ENCODE measurements at places on chromosomes 3 and 15.

- no peak for DNase-seq
These were observed 61.4 kb downstream of the TASOR start for GRCh38 chr3:56621681-56622080.

DNA sequence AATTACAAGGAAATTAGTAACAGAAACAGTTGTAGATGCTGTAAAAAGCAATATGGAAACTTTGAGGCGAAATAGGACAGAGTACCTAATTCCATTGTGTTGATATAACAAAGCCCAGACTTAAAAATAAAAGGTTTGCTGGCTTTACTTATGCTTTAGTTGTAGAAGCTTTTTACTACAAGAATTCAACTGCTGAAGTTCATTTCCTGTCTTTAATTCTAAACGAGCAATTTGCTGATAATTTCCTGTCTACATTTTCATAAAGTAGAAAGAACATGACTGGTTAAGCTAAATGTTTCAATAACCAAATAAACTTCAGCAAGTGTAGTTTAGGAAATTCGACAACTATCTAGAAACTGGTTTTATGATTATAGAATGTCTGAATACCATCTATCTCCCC is 423.8 kb downstream of the MECOM start:
- no peak for DNase-seq

- DNase-seq = no peak
These were observed 19.0 kb upstream of the PRICKLE2 start for GRCh38 chr3:64244011-64244942.

GRCh38 chr3:187932530-187932929 is 187.3 kb upstream of the BCL6 start:
- DNase-seq = no peak

GRCh38 chr3:197135212-197135611 is 105.6 kb upstream of the MELTF start:
- DNase-seq = peak; percentile 21

- DNase-seq = no peak
These were observed 20.8 kb upstream of the DNAAF4 start for GRCh38 chr15:55528812-55529211.

DNA sequence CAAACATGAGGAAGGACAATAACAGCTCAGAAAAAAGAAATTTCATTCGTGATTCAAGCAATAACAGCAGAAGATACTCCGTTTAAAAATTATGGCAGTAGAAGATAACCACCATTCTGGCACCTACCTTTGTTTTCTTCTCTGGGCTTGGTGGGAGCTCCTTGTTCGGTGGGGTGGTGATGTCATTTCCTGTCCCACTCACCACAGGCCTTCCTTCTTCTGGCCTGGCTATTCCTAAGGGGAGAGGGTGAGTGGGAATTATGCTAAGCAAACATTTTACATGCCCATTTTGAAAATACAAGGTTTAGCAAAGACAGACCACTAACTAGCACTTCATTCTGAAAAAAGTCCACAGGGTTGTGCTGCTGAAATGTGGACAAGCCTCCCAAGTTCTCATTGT is 74.4 kb downstream of the DHX30 start:
- no peak for DNase-seq

DNA sequence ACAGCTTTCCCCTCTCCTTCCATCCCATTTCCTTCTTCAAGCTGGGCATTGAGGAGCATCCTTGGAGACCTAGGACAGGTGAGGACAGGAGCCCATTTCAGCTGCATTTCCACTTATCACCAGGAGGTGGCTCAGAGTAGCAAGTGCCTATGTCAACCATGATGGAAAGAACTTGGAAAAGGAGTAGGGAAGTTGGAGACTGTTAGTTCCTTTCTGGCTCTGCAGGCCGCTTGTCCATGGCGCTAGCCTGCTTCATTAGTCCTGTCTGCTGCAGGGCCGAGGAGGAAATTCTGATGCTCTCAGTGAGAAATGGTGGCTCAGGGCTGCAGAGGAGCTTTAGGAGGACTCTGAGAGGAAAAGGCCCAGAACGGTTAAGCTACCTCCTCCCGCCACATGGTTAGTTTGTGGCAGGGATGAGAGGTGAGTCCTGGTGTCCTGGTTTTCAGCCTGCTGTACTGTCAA is 7.0 kb upstream of the CD276 start:
- peak; percentile 60 for DNase-seq

DNA sequence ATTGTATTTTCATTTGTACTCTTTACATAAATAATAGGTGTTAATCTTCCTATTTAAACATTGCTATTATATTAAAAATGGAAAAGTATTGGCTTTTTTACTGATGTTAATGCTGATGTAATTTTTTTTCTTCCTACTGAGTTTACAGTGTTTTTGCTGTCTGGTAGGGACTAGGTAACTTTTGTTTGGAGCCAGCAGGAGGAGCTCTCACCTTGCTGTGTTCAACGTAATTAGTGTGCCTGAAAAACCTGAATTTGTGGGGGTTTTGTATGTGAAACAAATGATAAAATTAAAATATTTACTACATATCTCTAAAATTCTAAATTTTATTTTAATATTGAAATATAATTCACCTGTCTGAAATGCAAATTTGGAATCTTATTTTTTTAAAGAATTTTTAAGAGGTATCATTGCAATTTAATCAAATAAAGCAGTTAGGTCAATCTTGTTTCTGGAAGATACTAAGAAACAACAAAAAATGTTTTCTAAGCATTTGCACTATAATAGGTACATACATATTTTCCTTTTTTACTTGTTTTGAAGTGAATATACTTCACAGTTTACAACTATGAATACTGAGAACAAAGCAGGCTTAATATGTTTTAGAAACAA is 48.8 kb downstream of the EPHA6 start:
- DNase-seq = peak; percentile 8

- peak; percentile 12 for DNase-seq
These were observed 37.3 kb upstream of the POU1F1 start for GRCh38 chr3:87313641-87314040.

DNA sequence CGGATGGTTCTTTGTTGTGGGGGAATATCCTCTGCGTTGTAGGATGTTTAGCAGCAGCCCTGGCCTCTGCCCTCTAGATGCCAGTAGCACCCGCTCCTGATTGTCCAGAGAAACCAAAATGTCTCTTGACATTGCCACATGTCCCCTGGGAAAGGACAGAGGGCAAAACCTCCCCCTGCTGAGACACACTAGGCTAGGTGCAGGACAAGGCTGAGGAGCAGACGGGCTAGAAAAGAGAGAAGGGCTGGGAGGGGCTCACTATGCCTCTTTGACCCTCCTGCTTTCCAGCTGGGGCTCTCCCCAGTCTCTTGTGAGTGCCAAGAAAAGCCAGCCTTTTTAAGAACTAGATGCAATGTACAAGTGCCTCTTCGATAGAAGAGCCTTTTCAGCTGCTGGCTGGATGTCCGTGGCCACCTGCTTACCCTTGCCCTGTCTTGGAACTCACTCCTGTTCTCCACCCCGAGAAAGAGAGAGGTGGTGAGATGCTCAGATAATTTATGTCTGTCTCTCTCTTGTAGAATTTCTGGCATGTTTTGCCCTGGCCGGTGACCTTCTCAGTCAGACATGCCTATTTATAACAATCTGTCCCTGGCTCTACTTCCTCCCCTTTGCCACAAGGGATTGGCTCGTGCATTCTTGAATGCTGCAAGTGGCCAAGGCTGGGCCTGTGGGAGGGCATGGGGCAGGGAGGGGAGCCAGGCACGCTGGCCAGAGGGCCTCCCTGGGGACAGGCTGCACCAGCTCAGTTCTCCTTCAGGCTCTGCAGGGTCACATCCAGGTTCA is 142.6 kb downstream of the RPLP1 start:
- DNase-seq = no peak

DNA sequence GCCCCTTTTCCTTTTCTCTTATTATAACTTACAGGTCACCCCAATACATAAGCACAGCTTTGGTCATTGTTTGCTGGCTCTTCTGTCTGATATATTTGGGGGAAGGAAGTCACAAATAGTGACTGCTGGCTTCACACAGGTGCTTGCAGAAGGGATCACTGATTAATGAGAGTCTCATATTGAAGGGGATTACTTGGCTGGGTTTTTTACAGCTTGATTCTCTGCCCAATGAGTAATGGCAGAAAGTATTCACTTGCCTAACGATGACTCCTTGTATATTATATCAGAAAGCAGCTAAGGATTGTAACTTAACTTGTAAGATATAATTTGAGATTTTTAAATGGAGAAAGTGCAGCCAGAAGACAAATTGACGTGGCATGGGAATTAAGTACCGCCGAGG is 119.3 kb upstream of the PFN2 start:
- DNase-seq = no peak

GRCh38 chr15:41773729-41774061 is 589 bp upstream of the MAPKBP1 start:
- DNase-seq = no peak

DNA sequence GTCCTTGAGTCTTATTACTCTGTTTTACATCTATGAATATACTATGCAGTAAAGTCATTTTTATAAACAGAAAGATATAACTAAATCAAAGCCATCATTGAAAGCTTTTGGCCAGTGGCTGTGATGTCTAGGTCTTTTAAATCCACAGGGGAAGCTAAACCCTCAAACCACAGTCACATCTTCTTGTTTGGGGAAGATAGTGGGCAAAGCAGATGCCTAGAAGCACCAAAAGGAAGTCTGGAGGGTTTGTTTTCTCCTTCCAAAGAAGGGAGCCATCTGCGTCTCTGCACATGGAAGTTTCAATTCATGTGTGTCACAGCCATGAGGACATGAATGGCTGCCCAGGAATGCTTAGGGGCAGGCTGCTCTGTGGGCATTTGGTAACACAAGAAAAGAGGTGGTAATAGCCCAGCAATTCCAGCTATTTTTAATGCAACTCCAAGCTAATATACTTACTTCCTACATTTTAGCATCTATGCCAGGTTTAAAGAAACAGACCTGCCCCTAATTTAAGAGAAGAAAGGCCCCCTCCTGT is 322.2 kb downstream of the SLC9A9 start:
- DNase-seq = no peak

GRCh38 chr3:125644036-125645005 is 49.0 kb upstream of the OSBPL11 start:
- no peak for DNase-seq

DNA sequence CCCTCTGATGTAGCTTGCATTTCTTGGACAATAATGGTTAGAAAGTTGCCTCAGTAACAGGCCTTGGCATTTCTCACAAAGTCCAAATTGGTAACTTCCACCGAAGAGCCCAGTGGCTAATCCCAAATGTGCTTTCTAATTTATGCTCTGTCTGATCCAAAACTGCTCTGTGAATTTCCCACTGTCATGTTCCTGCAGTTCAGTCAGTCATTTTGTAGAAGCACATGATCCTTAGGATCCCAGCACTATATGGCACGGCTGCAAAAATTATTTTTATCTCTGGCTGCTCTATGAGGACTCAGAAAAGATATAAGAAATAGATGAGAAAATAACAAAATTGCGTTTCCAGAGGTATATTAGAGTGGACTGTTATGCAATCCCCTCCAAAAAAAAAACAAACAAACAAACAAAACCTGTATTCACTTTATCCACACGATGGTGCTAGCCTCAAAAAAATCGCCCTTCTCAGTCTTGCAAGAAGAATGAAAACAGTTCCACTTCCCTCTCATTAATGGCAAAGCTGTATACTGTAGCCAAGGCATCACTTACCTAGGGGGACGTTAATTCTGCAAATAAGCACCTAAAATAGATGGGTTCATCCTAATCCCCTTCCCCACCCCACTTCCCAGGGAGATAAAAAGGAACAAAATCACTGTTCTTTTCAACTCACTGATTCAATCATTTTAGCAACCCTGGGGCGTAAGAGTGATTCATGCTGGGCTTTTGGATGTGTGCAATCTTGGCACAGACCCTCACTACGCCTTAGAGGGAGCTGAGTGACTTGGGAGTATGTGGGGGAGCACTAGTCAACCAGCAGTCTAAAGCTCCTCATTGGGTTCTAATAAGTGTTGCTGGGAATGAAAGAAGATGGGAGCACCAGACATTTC is 61.3 kb downstream of the TMCO5A start:
- DNase-seq = no peak

GRCh38 chr3:127439621-127440020 is 150.9 kb downstream of the TPRA1 start:
- no peak for DNase-seq

- peak; percentile 47 for DNase-seq
These were observed 570.4 kb downstream of the AGBL1 start for GRCh38 chr15:86650094-86650493.

GRCh38 chr3:35592589-35593295 is 46.6 kb upstream of the ARPP21 start:
- DNase-seq = no peak

- DNase-seq = no peak
These were observed 12.1 kb upstream of the RYR3 start for GRCh38 chr15:33298631-33299030.

DNA sequence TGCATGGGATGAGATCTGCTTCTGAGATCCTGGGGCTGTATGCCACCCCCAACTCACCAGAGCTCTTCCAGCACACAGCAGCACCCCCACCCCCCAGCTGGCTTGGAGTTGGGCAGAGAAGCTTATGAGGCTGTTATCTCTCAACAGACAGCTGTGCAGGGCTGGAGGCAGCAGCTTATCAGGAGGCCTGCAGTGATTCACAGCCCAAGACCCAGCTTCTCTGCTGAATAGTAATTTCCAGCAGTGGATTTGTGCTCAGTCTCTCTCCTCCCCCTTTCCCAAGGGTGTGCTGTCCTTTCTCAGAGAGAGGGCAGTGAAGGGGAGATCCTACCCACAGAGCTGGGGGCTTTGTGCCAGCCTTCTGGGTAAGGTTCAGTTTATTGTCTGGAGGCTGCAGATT is 2.1 kb downstream of the RPP25 start:
- DNase-seq = peak; percentile 26

- DNase-seq = peak; percentile 71
These were observed 76.3 kb upstream of the ARHGEF3 start for GRCh38 chr3:56878074-56878473.

DNA sequence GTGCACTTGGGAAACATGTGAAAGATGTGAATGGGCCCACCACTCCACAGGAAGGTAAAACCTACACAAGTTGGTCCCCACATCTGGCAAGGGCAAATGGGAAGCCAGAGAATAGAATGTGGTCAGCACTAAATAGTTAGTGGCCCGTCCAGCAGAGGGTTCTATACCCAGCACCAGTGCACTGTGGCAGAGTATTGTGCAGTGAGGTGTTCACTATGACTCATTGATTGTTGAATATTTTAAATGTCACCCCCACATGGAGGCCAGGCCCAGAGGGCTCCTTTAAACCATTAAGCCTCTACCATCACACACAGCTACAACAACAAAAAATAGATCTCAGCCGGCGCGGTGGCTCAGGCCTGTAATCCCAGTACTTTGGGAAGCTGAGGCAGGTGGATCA is 11.7 kb downstream of the FRMD5 start:
- no peak for DNase-seq

DNA sequence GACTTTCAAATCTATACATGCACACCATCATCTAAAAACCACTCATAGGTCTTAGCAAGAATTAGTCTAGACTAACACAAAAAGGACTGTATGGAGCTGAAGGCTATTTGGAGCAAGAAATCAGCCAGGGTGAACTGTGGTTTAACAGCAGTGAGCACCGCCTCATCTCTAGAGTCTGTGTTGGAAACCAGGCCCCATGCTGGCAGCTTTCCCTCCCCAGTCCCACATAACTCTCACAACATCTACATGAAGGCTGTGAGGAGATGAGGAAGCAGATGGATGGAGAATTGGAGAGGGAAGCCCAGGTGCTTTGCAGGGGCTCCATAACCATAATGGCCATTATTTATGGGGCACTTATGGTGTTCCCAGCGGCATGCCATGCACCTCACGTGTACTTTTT is 133.2 kb upstream of the TOPAZ1 start:
- no peak for DNase-seq
